Astrocyte (in vitro differentiated cells and primary cell): ENCODE measurements at places on chromosomes 5 and 9.
A peak's percentile ranks its signal among the peaks of the same experiment; 100 is the strongest.

DNA sequence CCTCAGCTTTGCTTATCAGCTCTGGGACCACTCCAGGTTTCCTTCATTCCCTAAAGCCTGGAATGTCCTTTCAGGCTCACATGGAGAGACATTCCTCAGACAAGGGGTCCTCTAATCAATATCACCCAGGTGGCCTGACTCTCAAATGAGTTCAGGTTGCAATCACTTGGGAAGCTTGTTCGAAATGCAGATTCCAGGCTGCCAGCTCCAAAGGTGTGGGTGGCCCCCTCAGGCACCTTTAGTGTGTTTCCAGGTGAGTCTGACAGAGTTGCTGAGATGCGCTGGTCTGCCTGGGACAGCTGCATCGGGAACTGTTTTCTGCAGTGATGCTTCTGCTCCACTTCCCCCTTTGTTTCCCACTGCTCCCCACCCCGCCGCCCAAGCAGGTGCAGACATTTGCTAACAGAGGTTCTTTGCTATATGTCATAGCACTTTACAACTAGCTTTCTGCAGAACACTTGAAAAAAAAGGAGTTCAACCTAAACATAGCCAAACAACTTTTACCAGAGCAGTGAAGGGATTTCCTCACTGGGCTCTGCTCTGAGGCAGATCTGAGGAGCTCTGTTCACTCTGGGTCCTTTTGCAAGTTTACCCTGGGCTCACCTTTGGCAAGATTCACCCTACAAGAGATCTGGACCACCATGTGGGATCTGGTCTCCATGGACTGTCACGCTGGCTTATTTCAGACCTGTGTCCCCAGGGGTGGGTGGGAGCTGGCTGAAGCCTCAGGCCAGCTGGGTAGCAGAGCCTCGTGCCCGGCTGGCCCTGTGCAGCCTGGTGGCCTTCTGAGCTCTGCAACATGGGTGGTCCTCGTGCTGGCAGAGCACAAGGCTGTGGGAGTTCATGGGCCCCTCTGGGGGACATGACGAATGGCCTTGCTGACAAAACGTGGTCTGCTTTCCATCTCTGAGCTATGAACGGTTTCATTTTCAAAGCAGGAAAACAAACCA is 539.6 kb downstream of the CCDC171 start:
- DNase-seq, result no peak

- no peak for DNase-seq
Observed at GRCh38 chr5:138468133-138468965, 3.1 kb downstream of the EGR1 start.

DNA sequence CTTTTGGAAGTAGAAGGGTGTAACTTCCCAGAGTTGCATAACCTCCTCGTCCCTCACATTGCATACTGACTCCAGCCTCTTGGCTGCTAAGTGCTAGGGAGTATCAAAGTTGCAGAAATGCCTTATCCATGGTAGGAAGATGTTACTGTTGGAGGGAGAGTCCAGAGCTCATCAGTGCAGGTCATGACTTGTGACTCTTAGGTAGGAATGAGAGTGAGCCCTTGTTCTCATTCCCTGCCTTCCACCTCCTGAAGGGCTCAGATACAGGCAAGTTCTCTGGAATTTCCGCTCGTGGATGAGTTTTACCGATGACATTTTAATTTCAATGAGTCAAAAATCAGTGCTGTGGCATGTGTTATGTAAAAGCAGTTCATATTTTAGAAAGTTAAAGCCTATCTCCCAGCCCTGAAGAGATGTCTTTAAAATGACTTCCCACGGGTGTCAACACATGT is 17.0 kb downstream of the IRX1 start:
- peak; percentile 6 for DNase-seq

DNA sequence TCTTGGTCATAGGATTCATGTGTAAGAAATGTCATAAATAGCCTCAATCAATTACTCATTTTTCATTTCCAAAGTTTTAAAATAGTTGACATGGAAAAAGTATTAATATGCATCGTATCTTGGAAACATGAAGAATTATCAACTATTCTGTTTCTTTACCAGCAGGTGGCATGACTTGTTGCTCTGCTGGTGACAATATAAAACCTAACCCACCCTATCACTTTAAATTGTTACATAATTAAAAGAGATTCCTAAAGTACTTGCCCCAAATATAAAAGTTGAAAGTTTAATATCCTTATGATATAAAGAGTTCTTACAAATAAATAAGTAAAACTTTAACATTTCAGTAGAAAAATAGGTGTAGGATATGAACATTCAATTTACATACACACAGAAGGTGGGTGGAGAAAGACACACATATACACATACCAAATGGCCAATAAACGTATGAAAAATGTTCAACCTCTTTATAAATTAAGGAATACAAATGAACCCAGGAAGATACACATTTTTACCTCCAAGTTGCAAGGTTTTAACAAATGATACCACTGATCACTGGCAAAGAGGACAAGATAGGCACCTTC is 30.6 kb downstream of the MAP1B start:
- no peak for DNase-seq

GRCh38 chr5:161311965-161312364 is 234.6 kb downstream of the GABRB2 start:
- no peak for DNase-seq

DNA sequence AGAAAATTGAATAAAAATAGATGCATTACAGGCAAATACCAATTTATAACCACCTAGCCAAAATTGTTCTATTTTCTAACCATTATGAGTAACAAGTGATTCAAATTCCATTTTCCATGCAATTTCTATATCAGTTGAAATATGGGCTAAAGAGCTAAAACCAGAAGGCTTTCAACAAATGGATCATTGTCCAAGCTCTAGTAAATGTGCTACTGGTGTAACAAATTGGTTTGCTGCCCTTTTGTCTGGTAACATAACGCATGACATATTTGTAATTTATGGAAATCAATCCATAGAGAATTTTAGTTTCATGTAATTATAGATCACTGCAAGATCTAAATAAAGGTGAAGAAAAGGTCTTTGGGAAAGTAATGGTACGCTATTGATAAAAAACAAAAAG is 708.0 kb upstream of the GRAMD2B start:
- no peak for DNase-seq

GRCh38 chr5:988322-988721 is 20.3 kb upstream of the NKD2 start:
- no peak for DNase-seq

- DNase-seq, result no peak
Observed at GRCh38 chr5:6311568-6312501, 66.5 kb downstream of the MED10 start.

DNA sequence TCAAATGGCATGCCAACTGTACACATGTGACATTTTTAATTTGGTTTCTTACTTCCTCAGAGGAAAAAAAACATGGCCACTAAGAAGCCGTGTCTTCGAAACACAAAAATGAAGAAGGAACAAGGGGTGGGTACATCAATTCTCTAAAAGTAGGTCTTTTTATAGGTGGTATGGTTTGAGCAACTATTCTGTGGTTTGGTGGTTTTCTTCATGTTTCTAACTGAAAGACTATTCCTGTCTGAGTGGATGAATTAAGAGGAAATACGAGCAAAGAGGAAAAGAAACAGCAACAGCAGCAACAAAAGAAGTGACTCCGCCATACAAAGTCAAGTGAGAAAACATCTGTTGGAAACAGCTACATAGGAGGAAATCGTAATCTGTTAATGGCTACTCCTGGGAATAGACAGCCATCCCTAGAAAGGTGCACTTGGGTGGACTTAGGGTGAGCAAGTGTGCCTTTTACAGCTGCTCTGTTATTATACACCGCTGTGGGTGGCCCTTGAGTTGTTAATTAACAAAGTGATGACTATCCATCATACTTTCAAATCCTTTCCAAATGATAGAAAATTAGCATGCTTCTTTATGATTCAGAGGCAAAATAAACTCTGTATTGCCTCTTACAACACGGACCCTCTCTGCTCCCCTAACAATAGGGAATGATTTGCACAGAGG is 575.8 kb downstream of the TLE1 start:
- DNase-seq, result peak; percentile 46

DNA sequence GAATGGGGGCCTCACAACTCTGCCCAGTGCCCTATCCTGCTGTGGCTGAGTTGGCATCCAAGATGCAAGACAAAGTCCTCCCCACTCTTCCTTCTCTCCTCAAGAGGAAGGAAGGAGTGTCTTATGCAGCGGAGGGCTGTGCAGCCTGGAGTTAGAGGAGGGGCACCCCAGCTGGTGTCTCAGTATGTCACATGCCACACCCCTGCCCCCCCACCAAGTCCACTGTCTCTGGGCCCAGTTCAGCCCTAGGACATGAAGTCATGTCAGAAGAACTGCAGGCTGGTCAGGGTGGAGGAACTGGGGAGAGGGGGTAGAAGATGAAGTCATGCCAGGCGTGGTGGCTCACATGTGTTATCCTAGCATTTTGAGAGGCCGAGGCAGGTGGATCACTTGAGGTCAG is 28.0 kb upstream of the SLC28A3 start:
- no peak for DNase-seq

DNA sequence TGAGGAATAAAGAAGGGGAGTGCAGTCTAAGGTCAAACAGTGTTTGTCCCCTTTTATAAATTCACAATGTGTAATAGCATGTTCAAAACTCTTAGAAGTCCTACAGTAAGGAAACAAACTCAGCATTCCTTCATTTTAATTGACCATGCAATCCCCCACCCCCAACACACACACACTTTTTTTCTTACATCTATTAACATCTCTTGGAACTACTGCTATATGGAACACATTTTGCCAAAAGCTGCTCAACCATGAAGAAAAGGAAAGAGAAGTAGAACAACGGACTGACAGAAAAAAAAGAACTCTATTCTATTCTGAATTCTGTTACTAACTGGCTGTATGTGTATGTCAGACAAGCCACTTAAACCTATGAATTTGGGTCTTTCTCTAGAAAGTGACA is 2.8 kb upstream of the CTNNAL1 start:
- peak; percentile 12 for DNase-seq

- no peak for DNase-seq
Observed at GRCh38 chr5:91109634-91110033, 273.5 kb downstream of the ARRDC3 start.

- DNase-seq, result no peak
Observed at GRCh38 chr5:31995006-31995405, 179.1 kb downstream of the GOLPH3 start.

GRCh38 chr5:57041570-57041969 is 89.6 kb upstream of the MIER3 start:
- no peak for DNase-seq

GRCh38 chr5:135162661-135163265 is 128.7 kb upstream of the PITX1 start:
- no peak for DNase-seq

GRCh38 chr9:131279196-131279862 is 3.0 kb upstream of the FAM78A start:
- no peak for DNase-seq

DNA sequence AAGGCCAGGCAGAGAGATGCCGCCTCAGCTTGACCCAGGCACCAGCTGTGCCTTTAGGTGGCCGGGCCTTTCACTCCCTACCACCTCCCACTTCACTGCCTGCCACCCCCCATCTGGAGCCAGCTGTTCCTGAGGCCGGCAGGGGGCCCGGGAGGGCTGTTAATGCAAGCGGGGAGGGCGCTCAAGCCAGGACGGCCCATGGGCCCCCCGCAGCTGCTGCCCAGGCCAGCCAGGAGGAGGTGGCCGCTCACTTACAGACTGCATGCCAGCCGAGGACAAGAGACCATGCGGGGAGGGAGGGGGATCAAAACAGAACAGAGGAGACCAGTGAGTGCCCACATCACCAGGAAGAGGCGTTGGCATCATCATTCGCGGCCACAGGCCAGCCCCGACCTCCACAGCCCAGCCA is 4.5 kb downstream of the ABCA2 start:
- no peak for DNase-seq

DNA sequence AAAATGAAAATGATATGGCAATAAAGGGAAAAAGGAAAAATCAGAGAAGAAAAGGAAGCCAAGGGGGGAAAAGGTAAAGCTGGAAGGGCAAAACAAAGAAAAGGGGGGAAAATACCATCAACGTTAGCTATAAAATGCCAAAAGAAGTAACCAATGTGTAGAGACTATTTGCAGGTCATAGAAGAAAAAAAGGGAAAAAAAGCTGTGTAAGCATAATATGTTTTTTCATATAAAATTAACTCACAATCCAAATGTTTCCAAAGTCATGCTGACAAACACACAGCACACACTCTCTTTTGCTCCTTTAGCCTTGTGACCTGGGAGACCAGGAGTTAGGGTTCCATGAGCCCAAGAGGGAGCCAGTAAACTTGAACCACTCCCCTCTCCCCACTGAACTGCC is 18.2 kb downstream of the FBN2 start:
- DNase-seq, result no peak

DNA sequence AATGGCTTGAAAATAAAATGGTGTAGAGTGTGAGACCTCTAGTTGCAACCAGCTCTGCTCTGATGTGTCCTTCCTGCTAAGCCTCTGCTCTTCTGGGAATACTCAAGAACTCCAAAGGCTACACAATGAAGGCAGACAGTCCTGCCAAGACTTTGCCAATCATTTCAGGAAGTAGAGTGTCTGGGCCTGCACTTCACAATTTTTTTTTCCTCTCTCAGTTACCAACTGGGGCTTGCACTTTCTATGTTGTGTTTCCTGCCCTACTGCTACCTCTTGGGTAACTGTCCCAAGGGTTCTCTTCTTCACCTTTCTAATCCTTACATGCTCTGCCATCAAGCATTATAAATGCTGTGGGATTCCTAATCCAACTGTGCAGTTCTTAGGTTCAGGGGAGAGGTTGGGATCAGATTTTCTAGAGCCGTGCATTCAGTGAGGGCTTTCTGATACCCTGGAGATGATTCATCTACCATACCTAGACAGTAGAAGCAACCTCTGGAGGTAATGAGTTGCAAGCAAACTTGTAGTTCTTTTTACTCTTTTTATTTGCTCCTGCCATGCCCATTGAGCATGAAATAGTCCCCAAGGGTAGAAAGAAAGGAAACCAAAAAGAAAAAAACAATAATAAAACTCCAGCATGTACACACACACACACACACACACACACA is 365.9 kb downstream of the MLLT3 start:
- no peak for DNase-seq

DNA sequence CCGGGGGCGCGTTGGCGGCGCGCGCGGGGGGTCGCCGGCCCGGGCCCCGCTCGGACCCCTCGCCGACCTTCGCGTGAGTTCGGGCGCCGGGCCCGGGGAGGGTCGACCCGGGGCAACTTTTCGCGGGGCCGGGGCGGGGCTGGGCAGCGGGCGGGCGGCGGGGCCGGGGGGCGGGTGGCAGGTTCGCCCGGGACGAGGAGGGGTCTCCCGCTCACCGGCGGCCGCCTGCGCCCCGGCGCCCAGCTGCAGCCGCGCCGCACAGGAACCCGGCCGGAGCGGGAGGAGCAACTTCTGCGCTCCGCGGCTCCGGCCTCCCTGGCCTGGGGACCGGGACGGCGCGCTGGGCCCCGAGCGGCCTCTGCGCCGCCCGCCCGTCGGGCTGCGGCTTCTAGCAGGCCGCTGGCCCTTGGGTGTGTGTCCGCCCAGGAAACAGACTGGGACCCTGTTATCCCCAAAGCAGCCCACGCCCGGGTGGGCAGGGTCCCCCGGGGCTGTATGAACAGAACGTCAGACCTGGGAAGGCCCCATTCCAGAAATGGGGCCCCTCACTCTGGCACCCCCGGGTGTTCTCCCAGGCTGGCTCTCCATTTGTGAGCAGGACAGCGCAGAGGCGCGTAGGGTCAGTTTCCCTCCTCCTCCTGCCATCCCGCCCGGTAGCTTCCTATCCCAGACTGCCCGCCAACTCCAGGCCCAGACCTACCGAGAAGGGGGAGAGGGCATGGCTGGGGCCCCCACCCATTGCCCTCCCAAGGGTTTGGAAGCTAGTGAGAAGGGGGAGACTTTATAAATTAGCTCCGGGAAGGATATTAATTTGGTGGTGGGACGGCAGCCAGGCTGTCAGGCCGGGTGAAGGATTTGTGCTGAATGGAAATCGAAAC is 708 bp downstream of the RXRA start:
- no peak for DNase-seq
